ENCODE measurements at places on chromosomes 4 and X.

DNA sequence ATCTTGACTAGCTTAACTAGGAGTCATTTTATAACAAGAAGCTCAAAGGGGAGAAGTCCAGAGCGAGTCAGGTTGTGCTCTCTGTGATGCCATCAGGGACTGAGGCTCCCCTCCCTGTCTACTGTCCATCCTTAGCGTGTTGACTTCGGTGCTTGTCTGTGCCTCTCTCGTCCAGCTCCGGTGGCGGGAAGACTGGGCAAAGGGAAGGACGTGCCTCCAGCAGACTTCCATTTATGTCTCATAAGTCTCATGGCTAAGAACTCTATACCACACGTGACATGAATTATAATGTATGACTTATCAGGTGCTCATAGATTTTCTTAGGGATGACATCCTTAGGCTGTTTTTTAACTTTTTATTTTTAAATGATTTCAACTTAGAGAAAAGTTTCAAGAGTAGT, 92.6 kb upstream of the TLR2 start:
- no peaks in the 10 kb centered on the region for H3K36me3 ChIP-seq
- peaks cover 31% of the 10 kb centered on the region for H3K4me1 ChIP-seq
- DNase-seq = no peak
- H3K27me3 ChIP-seq = peaks cover 2% of the 10 kb centered on the region
- H3K4me3 ChIP-seq = no peak overlapping the region
- H3K27ac ChIP-seq = no peak overlapping the region

- H3K36me3 ChIP-seq = no peaks in the 10 kb centered on the region
- no peaks in the 10 kb centered on the region for H3K4me1 ChIP-seq
- no peak overlapping the region for H3K4me3 ChIP-seq
- no peak overlapping the region for H3K27ac ChIP-seq
- H3K27me3 ChIP-seq = no peaks in the 10 kb centered on the region
- DNase-seq = no peak
These were observed 55.0 kb upstream of the PAK3 start for GRCh38 chrX:111041018-111041462.

DNA sequence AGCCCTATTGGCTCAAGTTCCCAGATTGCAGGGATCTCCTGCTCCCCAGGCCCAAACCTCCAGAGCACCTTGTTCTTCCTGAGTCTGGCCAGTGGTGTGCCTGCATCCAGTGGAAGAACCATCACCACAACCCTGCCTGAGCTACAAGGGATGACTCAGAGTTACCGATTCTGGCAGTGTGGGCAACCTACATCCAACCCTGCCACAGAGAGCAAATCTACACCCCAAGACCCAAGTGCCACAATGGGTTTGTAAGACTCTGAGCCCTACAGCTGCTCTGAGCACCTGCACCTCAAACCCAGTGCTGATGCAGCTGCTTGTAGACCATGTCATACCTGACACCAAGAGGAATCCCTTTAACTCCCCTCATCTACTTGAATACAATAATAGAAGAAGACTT, 110.0 kb downstream of the SOWAHB start:
- peaks cover 4% of the 10 kb centered on the region for H3K27me3 ChIP-seq
- H3K27ac ChIP-seq = no peak overlapping the region
- DNase-seq = no peak
- H3K4me3 ChIP-seq = no peak overlapping the region
- H3K36me3 ChIP-seq = peaks cover 6% of the 10 kb centered on the region

DNA sequence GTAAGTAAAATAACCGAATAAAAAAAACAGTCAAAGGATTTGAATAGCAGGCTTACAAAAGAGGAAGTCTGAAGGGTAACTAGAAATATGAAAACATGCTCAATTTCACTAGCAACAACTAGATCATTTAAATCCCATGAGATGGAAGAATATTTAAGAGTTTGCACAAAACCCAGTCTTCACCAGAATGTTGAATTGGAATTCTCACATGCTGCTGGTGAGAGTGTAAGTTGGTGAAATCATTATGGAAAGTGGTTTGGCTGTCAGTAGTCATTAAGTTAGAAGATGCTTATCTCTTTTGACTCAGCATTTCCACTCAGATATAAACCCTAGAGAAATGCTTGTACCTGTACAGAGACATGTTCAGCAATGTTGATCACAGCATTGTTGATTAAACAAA, 110.1 kb downstream of the PGRMC2 start:
- no peak overlapping the region for H3K27ac ChIP-seq
- H3K4me3 ChIP-seq = no peak overlapping the region
- no peak for DNase-seq
- H3K4me1 ChIP-seq = no peaks in the 10 kb centered on the region

DNA sequence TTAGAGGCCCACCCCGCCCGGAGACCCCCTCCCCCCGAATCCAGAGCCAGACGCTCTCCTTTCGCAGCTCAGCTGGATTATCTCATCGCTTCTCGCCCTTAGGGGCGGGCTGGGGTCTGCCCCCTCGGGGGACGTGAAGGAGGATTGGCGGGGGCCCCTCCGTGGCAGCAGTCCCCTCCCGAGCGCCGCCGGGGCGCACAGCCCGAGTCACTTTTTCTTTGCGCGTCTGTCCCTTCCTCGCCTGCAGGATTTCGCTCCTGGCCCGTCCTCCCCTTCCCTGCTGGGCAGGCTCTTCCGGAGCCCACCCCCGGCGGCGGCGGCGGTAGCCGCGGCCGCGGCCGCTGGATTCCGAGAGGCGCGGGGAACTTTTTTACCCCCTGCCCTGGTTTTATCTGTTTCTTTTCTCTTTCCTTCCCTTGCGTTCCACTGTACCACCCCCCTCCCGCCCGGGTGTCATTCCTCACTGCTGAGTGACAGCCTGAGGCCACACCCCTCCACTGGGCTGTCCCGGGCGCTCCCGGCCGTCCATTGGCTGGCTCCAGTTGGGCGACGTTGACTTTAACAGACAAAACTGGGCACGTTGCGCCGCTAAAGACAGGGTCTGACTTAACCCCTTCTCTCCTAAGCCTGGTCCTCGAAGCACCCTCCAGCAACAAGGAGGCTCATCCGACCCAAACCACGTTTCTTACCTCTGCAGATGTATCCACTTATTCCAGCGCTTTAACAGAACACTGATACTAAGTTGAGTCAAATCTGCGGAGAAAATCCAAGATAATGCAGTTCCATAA, 492 bp upstream of the NKX3-2 start:
- H3K36me3 ChIP-seq = no peaks in the 10 kb centered on the region
- H3K27ac ChIP-seq = peak overlapping the region; percentile 48

GRCh38 chrX:17021851-17022604, 75.6 kb downstream of the REPS2 start:
- no peak for DNase-seq
- H3K36me3 ChIP-seq = no peaks in the 10 kb centered on the region
- H3K4me1 ChIP-seq = peaks cover 6% of the 10 kb centered on the region
- no peak overlapping the region for H3K27ac ChIP-seq

GRCh38 chrX:103773445-103773844, 3.2 kb upstream of the PLP1 start:
- no peaks in the 10 kb centered on the region for H3K36me3 ChIP-seq
- no peak overlapping the region for H3K27ac ChIP-seq
- H3K4me1 ChIP-seq = peaks cover 2% of the 10 kb centered on the region
- peaks cover 4% of the 10 kb centered on the region for H3K27me3 ChIP-seq
- H3K4me3 ChIP-seq = no peak overlapping the region

DNA sequence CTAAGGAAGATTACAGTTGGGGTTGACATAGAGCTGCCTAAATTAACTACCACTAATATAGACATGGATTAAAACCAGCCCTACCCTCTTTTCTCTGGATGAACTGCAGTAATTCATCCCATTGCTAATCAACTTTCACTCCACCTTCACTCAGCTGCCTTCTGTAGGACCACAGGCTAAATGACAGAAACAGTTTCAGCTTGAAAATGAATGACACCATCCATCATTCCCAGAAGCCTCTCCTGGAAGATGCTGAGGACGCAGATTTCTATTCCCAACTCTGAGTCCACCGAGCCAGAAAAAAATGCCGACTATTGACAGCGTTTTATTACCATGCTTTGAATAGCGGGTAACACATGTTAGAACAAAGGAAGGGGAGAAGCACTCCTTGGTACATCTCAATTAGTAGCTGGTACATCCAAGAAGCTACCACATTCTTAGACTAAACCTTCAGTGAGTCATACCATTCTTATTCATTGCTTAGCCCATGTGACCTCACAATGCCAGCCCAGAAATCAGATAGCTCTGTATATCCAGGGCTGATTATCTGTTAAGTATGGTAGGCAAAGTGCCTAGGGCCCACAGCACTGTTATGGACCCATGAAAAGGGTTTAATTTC, 25.3 kb downstream of the DCX start:
- no peak for DNase-seq
- H3K27ac ChIP-seq = peak overlapping the region; percentile 72
- H3K27me3 ChIP-seq = no peaks in the 10 kb centered on the region
- peaks cover 16% of the 10 kb centered on the region for H3K4me1 ChIP-seq
- H3K36me3 ChIP-seq = no peaks in the 10 kb centered on the region
- H3K4me3 ChIP-seq = peak overlapping the region; percentile 71

DNA sequence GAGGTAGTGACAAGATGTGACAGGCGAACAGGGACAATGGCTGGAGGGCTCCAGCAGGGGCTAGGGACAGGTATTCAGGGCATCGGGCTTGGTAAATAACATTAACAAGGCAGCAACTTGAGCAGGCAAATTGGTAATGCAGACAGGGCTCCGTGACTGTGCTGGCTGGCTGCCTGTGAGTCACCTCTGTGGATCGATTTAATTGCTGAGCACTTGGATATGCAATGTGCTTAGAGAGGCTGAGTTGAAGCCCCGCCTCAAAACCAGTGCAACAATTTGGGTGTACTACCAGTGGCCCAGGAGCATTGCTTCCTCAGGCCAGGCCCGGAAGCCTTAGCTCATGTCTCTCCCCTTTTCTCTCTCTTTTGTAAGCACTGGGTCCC, 19.5 kb downstream of the CNGA2 start:
- no peaks in the 10 kb centered on the region for H3K36me3 ChIP-seq
- H3K27me3 ChIP-seq = no peaks in the 10 kb centered on the region
- H3K4me3 ChIP-seq = no peak overlapping the region
- no peak for DNase-seq

DNA sequence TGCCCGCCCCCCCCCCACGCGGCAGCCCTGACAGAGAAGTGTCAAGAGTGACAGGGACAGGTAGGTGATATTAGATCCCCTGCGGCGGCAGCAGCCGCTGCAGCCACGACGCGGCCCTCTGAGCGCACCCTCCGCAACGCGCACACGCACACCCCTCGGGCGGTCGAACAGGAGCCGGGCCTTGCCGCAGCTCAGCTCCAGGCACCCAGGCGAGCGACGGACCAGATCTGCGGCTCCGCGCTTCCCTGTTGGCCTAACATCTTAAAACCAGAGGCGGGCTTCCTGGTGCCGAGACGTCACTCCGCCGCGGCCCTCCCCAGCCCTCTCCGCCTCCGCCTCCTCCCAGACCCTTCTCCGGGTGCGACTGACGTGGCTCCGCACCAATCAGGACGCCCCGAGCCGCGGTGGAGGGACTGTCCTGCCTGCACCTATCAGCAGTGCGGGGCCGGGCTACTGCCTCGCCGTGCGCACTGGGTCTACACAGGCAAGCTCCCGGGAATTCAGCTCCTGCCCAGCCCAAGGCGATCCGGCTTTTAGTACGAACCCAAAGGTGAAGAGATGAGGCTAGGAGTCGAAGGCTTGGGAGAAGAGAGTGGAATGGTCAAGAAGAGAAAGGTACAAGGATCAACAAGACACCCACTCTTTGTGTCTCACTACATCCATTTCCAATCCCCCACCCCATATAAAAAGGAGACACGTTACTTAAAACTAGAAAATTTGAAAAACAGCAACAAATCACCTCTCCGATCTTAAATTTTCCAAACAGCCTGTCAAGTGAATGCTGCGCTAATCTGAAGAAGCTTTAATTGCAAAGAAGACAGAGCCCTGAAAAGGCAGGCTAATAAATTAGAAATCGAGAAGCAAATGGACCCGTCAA, at the start of gene PITX2:
PITX2 (minus strand) TSS at position 237 of the 877 bp plus-strand sequence. CDS start 617 bp downstream, outside the sequence.
- peaks cover 58% of the 10 kb centered on the region for H3K27me3 ChIP-seq
- peaks cover 9% of the 10 kb centered on the region for H3K4me1 ChIP-seq
- peak; percentile 100 for DNase-seq
- peak within 1 kb of the TSS; percentile 91 for H3K4me3 ChIP-seq
- peaks cover 4% of the 10 kb centered on the region for H3K36me3 ChIP-seq
- H3K27ac ChIP-seq = peak within 1 kb of the TSS; percentile 23

GRCh38 chrX:134377537-134377936, 82.4 kb upstream of the HPRT1 start:
- peaks cover 2% of the 10 kb centered on the region for H3K27me3 ChIP-seq
- H3K36me3 ChIP-seq = no peaks in the 10 kb centered on the region
- peak overlapping the region; percentile 49 for H3K4me3 ChIP-seq
- no peak overlapping the region for H3K27ac ChIP-seq

DNA sequence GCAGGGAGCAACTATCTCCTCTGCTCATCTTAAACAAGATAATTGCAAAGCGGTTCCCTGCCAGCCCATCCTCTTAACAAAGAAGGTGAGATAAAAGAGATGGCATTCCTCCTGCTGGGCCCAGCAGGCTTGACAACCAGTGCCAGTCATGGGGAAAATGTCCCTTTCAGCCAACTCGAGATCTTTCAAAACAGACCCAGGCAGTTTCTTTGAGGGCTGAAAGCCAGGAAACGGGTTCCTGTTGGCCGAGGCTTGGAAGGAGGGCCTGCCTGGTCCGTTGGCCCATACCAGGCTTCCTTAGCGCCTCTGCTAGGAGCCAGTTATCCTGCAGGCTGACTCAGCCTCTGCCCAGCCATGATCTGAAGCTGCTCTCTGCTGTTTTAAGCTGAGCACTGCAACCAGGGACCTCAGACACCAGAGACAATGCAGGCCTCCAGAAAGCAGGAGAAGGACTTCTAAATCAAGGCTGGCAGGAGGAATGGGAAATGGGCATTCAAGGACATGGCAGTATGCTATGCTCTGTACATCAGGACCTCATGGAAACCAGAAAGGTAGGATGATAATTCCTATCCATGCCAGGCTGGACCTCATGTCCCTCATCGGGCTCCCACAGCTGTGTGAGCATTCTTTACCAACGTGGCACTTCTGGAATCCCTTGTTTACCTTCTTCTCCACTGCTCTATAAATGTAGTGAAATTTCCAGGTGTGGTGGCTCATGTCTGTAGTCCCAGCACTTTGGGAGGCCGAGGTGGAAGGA, 42.4 kb upstream of the SLC2A9 start:
- H3K4me1 ChIP-seq = peaks cover 2% of the 10 kb centered on the region
- DNase-seq = no peak

DNA sequence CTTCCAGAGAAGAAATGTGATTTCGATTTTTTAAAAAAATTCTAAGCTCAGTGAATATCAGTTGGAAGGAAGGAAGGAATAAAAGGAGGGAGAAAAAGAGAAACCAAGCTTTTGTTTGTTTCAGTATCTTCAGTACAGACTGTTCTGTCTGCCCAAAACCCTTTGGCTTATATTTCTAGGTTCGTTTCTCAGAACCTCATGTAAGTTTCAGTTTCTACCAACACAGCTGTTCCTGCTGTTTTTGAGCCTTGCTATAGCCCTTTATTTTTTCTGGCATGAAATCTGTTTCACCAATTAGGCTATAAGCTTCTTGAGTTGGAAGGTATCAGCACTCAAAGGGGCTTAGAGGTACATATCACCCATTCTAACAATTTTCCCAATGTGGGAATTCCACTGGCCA, 157.9 kb downstream of the GBA3 start:
- no peaks in the 10 kb centered on the region for H3K36me3 ChIP-seq
- DNase-seq = no peak
- H3K27ac ChIP-seq = no peak overlapping the region
- H3K4me1 ChIP-seq = no peaks in the 10 kb centered on the region
- H3K4me3 ChIP-seq = no peak overlapping the region

GRCh38 chr4:76430519-76431388, 4.3 kb upstream of the SHROOM3 start:
- no peaks in the 10 kb centered on the region for H3K36me3 ChIP-seq
- no peaks in the 10 kb centered on the region for H3K27me3 ChIP-seq
- peaks cover 12% of the 10 kb centered on the region for H3K4me1 ChIP-seq
- H3K27ac ChIP-seq = no peak overlapping the region
- DNase-seq = no peak

- H3K27me3 ChIP-seq = no peaks in the 10 kb centered on the region
- H3K27ac ChIP-seq = no peak overlapping the region
- no peak overlapping the region for H3K4me3 ChIP-seq
- H3K4me1 ChIP-seq = no peaks in the 10 kb centered on the region
These were observed 24.0 kb downstream of the AFM start for GRCh38 chr4:73505567-73505966.
